ENCODE measurements at places on chromosomes 6 and 20.

GRCh38 chr6:62528894-62529526 lies 243.0 kb upstream of the KHDRBS2 start:
- DNase-seq = no peak

DNA sequence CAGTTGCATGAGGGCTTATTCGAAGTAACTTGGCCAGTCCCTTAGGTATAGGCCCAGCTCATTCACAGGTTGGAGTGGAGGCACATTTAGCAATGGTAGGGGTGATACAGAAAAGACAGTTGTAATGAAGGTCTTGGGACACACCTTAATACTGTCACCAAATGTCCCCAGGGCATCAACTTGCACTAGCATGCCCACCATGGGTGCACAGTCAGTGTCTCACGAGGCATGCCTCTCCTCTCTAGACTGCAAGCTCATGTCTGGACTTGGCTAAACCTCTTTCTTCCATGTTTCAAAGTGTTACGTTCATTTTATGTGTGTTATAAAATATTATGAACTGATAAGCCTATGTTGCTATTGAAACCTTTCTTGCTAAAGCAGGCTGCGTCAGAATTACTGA lies 124.0 kb upstream of the ECI2 start:
- no peak for DNase-seq

DNA sequence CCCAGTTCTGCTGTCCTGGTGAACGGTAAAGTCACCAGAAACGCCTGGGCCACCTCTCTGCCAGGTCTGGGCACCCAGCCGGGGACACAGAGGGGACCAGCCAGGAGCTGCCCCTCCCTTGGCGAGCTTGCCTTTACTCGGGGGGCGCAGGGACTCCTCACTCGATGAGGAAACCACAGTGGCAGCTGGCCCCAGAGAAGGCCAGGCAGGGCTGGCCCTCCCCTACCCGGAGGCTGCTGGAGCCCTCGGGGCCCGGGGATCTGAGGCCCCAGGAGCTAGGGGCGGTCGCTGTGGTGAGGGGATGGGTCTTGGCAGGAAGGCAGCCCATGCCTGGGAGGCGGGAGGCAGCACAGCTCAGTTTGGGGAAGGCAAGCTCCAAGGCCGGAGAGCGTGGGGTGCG lies 80.4 kb upstream of the SLCO4A1 start:
- DNase-seq = no peak

DNA sequence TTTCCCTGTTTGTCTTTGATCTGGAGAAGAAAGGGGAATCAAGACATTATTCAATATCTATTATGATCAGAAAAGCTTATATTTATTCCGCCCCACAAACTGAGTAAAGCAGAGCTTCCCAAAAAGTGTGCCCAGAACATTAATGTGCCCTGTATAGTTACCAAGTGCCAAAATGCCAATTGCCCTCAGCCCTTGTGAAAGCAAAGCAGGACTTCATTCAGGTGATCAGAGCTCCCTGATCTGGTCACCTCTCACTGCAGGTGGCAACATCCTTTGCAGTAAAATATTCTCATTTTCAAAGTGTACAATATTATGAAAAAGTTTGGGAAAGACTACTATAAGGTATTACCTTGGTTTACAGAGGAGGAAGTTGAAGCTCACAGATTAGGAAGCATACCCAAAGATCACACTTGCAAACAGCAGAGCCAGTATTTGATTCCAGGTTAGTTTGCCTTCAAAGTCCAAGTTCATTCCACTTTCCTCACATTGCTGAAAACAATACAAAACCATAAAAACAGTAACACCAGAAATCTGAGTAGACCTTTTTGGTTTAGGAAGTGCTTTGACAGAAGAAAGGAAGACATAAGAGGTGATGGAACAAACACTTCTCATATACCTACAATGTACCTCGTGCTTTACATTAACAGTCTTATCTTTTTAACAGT lies 19.6 kb upstream of the GCLC start:
- DNase-seq = no peak

- DNase-seq = no peak
Observed at GRCh38 chr6:144064402-144065212, 30.8 kb downstream of the SF3B5 start.

DNA sequence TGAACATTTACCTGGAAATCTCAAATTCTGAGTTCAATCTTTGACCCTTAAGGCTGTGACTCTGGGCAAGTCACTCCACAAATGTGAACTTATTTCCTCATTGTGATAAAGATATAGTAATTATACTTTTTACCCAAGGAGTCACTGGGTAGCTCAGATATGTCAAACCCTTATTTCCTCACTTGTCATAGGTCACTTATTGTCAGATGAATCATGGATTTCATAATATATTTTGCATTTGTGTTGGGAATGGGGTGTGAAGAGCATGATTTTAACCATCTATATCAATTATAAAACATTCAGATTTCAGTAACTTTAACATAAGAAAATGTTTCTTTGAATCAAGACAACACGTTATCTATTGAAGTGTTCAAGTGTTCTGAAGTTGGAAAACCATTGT lies 3.7 kb upstream of the CARMIL1 start:
- DNase-seq = no peak

- no peak for DNase-seq
Observed at GRCh38 chr20:46230801-46231282, 77.5 kb downstream of the CDH22 start.

DNA sequence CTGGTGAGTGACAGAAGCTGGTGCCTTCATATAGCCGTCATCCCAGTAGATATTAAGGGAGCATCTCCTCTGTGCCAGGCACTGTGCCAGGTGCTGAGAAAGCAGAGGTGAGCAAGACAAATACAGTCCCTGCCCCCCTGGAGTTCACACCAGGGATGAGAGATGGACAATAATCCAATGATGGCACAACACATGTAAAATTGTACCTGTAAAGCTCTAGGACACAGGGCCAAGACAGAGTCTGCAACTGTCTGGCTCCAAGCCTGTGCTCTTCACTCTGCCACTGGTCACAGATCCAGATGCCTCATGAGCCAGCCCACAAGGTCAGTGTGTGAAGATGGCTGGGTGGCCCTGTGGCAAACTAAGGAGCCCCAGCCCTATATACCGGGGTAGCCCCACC lies 133.8 kb downstream of the EYA2 start:
- no peak for DNase-seq

GRCh38 chr20:35238170-35238569 lies 11.7 kb downstream of the MMP24 start:
- DNase-seq = no peak

GRCh38 chr20:59933296-59933848 lies at the start of gene SYCP2:
Gene SYCP2, minus strand, starts transcription at chr20:59933637. Its CDS starts 11,224 bp downstream, at chr20:59922413.
- no peak for DNase-seq

- no peak for DNase-seq
Observed at GRCh38 chr20:23147964-23148730, 62.0 kb upstream of the CD93 start.

DNA sequence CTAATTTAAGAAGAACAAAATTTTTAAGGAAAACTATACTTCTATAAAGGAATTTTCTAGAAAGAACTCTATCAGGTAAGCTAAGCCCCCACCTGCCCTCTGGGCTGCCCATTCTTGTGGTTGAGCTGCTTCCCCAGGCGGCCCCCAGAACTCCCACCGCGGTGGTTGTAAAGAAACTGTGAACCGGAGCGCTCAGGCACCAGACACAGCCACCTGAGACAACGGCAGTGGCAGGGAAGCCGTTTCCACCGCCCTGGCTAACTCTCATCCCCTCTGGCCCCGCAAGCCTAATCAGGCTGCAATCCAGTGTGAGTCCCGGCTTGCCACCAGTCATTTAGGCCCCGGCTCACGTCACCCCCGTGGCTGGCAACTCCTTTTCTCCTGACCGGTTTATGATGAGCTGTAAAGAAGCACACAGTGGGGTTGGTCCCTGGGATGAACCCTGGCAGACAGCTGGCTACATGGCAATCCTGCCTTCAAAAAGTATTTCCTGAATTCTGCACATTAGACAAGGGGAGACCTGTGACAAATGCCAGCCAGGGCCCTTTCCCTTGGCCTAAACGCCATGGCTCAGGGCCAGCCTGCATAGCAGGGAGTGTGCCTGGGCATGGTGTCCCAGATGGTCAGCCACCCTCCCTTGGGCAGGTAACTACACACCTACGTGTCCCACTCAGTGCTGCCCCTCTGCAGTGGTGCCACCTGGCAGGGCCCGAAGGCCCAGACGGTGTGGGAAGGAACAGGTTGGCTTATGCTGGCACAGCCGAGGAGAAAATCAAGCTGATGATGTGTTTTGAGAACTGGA lies 63.8 kb upstream of the GPR31 start:
- peak; percentile 36 for DNase-seq

DNA sequence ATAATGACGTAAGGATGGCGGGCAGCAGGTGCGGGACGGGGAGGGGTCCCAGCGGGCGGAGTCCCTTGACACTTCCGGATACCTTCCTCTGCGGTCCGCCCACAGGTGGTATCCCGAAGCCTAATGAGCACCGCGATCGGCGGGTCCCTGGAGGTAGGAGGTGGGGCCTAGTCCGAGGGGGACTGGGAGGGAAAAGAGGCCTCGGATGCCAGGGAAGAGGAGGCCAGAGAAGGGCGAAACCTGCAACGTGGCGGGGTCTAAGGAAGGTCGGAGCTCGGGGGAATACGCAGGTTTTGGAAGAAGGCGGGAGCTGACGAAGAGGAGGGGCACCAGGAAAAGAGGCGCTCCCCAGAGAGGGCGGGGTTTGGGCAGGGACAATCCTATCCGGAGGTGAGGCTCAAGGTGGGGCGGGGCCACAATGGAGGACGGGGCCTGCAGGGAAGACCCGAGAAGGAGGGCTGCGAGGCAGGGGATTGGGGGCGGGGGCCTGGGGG lies 3.7 kb downstream of the PRSS16 start:
- DNase-seq = peak; percentile 80
